ENCODE measurements at places on chromosomes 16 and 17. TPM values are rescaled to one million over a fixed set of nuclear protein-coding genes. Genes with fewer than 3 reads are reported as not detected.

Gene BCL6B
- 0.20 TPM for total RNA-seq

Gene RSL1D1
- 47.7 TPM for total RNA-seq

Gene KRT28
- not detected for total RNA-seq

Gene CSH1
- not detected for total RNA-seq

Gene SLC35G6
- total RNA-seq: not detected

Gene TBX2
- total RNA-seq: 63.1 TPM

Gene OR2C1
- 0.26 TPM for total RNA-seq

Gene C17orf113
- 0.33 TPM for total RNA-seq

Gene CIITA
- 1.1 TPM for total RNA-seq

Gene KRT36
- total RNA-seq: not detected

Gene FA2H
- not detected for total RNA-seq

Gene NXPH3
- total RNA-seq: 2.9 TPM

Gene KCNAB3
- total RNA-seq: 0.33 TPM

Gene NAGS
- 2.7 TPM for total RNA-seq

Gene FBXW10
- not detected for total RNA-seq

Gene TCAP
- 0.53 TPM for total RNA-seq

Gene MSLN
- total RNA-seq: not detected

Gene CBLN1
- not detected for total RNA-seq

Gene TNFRSF13B
- not detected for total RNA-seq

Gene CMTM2
- not detected for total RNA-seq

Gene MFAP4
- total RNA-seq: 39.1 TPM

Gene KRT33B
- total RNA-seq: not detected

Gene IGSF6
- total RNA-seq: not detected

Gene ENGASE
- 15.3 TPM for total RNA-seq

Gene VMO1
- total RNA-seq: 0.33 TPM

Gene DOC2B
- total RNA-seq: not detected

Gene NATD1
- total RNA-seq: 11.2 TPM
